ENCODE measurements at places on chromosomes 7 and 10.

- DNase-seq = no peak
These were observed 220.6 kb downstream of the ARHGAP12 start for GRCh38 chr10:31708046-31708445.

DNA sequence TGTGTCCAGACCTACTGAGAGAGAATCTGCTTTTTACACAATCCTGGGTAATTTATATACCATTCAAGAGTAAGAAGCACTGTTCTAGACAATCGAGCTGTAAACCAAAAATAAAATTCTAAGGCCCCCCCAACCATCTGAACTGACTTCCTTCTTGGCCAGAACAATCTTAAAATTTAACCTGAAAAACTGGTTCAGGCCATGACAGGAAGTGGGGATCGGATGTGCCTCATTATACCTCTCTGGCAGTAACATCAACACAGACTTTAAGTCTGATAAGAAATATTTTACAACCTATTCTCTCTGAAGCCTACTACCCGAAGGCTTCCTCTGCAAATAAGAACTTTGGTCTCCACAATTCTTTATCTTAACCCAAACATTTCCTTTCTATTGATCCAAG, 75.2 kb upstream of the KIF5B start:
- no peak for DNase-seq

DNA sequence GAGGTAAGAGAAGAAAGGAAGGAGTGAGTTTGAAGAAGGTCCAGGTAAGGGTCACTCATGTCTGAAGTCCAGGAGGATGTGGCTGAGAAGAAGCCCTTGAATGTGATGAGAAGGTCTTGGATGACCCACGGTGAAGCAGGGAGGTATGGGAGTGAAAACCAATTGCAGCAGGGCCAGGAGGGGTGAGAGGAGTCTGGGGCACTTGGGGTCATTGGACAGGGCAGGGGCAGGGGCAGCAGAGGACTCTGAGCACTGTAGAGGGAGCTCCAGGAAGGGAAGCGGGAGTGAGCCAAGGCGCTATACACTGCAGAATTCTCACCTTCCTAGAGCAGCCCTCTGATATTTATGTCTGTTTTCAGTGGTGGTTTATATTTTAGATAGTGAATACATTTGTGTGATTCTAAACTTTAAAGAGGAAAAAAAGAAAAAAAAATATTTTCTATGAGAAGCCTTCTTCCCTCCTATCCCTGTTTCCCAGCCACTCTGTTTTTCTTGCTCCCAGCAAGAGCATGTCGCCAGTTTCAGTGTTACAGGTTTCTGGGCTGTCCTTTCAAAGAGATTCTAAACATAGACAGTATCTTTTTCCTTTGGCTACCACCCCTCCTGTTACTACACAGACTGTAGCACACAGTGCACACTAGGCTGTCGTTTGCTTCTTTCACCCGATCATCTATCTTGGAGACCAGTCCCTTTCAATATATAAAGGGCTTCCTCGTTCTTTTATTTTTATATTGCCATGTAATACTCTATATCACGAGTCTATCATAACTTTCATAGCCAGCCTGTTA, 24.5 kb downstream of the BLVRA start:
- no peak for DNase-seq

DNA sequence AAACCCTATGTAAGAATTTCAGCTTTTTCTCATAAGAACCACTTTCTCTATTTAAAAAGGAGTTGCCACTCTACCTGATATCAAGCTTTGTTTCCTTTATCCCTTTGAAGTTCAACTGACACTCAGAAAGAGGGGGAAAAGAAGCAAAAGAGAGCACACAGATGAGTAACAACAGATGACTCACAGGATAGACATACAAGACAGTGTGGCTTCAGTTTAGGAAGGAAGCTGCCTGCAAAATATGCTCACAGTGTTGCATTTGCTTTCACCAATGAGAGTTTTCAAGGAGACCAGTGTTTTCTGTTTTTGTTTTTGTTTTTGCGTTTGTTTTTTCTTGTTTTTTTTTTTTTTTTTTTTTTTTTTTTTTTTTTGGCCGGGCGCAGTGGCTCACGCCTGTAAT, 1181.6 kb downstream of the DNAJB9 start:
- DNase-seq = no peak

DNA sequence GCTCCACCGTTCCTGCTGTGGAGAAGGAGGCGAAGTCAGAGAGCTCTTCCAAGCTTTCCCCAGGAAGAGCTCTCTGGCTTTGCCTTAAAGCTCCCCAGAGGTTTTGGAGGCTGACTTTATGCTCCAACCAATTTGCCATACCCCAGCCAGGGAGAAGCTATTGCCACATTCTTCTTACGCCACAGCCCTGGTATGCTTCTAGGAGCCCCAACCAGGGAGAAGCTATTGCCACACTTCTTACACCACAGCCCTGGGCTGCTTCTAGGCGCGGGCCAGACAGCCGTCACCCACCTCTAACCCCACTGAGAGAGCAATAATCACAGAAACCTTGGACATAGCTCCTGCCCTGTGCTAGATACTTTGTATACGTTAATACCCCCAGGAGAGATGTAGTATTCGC, 951 bp downstream of the ELOVL3 start:
- peak; percentile 37 for DNase-seq

- DNase-seq = no peak
These were observed 658 bp downstream of the CYP2E1 start for GRCh38 chr10:133527771-133528271.

DNA sequence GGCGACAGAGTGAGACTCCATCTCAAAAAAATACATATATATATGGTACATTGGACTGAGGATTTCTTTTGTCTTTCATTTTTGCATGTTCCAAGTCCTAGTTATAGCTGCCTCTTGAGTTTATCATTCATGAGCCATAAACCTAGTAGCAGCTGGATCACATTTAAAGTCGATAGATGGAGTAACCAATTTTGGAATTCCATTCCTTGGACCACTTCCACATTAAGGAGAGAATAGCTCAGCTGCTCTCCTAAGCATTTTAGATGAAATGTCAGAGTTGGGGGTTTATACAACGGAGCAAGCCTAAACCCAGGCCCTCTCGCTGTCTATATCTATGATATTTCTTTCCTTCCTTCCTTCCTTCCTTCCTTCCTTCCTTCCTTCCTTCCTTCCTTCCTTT, 141.2 kb downstream of the LYZL1 start:
- DNase-seq = no peak

DNA sequence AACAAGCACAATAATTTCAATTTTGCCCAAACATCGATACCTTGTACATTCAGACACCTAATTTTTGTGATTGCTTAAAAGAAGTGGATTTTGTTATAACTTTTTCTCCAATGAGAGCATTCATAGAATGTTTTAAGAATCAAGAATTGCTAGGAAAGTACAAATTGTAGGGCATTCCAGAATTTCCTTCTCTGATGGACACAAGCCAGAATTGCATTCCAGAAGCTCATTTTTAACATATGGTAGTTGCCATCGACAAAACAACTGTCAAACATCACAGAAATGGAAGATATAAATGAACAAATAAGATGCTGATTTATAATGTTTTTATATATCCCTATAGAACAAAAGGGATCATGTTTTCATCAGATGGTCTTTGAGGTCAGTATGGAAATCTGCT, 258.4 kb upstream of the NPVF start:
- no peak for DNase-seq

GRCh38 chr7:94154858-94155257, 150.7 kb upstream of the BET1 start:
- no peak for DNase-seq

DNA sequence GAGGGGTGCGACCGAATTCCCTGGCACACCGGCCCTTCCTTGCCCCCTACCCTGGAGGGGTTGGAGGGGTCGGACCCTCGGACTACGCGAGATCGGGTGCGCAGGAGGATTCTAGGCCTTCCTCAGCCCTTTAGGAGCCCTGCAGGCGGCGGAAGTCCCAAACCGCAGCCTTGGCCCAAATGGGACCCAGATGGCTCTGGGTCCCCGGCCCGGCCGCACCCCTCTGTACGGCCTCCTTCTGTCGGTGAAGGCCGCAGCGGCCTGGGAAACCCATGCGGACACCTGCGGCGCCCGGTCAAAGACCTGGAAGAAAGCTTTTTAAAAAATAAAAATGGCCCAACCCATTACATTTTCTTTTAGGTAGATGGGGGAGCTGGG, 2.4 kb upstream of the VAX1 start:
- DNase-seq = no peak

GRCh38 chr10:78658645-78659597, 409.8 kb upstream of the ZMIZ1 start:
- DNase-seq = no peak

DNA sequence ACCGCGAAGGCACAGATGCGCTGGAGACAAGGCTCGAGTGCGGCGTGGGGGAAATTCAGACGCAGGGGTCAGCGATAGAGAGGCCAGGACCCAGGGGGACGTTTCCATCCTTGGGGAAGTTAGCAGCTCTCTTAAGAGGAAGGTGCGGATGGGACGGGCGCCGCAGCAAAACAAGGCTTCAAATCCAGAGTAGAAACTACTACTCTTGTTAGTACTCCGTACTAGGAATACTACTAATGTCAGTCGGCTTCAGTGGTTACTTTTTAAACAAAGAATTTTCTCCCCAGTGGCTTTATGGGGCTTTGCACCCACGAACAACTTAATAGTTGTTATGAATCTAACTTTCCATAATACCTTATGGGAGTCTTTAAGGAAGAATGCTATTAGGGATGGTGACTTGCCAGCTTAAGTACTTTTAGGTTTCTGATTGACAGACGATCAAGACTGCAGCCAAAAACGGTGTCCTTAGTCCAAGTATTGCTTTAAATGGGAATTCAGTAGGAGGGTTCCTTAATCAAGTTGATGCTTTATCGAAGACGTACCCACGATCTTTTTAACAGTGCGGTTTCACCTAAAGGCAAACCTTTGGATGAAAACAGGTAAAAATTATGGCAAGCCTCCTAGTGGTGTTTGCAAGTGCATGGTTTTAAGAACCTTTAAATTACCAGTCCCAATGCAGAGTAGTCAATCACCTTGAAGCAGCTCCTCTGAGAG, 812 bp upstream of the IDE start:
- DNase-seq = no peak

DNA sequence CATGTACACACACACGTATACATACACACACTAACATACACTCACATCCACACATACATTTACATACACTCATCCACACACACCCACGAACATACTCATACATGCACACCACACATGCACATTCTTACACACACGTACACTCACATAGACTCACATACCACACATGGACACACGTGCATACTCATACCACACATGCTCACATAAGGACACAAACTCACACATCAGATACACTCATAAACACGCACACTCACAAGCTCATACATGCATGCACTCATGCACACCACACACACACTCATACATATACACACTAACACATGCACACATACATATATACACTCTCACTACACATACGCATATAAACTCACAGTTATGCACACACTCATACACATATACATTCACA, 1.2 kb upstream of the CALN1 start:
- no peak for DNase-seq

All from CD4-positive, alpha-beta T cell treated with Interleukin-15 for 1 hour (primary cell).